Central memory CD4-positive, alpha-beta T cell (primary cell): ENCODE measurements at places on chromosomes 3 and 15.

GRCh38 chr3:145953316-145953715 is 207.7 kb downstream of the PLOD2 start:
- DNase-seq = no peak

- DNase-seq = no peak
Measured at GRCh38 chr3:65761446-65762234, 277.1 kb downstream of the MAGI1 start.

DNA sequence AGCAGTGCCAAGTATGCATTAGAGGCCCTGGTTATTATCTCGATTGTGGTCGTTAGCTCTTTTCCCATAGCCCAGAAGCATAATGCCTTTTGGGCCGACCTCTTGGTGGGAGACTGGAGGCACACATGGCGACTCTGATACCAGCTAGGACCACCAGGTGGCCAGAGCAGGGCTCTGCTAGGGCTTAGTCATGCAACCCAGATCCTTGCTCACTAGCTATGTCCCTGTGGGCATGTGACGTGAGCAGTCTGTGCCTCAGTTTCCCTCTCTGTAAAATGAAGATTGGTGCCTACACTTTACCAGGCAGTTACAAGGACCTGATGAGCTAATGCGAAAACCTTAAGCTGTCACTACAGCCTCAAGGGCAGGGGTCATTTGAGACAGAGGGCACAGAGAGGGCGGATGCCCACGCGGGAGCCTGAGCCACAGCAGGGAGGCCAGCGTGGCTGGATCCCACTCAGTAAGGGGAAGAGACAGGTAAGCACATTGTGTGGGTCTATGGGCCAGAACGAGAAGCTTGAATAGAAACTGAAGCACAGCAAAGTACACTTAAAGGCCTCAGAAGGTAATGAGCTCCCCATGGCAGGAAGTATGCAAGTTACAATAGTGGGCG is 8.8 kb downstream of the KLF15 start:
- no peak for DNase-seq

GRCh38 chr3:111143-112069 is 85.2 kb upstream of the CHL1 start:
- no peak for DNase-seq

DNA sequence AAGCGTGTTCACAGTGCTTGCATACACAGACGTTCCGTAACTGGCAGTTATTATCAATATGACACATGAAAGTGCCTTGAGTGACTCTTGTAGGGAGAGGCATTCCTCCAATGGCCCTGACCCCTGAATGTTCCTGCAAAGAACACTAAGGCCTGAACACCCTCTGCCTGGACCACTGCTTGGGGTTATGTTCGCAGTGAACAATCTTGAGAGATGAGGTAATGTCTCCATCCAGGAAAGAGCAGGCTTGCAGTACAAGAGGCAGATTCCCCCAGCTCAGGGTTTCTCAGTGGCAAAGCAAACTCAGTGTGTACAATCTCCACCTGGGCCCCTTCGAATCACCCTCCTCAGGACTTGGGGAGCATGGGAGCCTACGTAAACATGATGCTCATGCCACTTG is 324.6 kb downstream of the MAGI1 start:
- no peak for DNase-seq

GRCh38 chr3:129972301-129972700 is 2.2 kb upstream of the TRH start:
- DNase-seq = no peak

DNA sequence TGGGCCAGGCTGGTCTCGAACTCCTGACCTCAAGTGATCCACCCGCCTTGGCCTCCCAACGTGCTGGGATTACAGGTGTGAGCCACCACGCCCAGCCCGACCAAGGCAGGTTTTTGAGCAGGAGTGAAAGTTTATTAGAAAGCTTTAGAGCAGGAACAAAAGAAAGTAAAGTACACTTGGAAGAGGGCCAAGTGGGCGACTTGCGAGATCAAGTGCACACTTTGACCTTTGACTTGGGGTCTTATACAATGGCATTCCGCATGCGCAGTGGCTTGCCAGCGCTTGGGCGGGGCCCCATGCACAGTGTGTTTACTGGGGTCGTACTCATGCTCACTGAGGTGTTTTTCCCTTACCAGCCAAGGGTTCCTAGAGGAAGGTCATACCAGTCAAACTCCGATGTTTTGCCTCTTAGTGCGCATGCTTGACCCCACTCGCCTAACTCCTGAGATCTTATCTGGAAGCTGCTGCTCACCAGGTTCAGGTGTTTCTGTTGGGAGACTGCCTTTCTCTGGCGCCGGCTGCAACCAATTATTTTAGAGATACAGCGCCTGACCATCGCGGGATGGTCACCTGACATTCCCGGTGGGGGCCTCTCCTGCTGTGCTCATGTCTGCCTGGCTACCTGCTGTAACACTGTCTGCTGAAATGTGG is 46.9 kb upstream of the FLNB start:
- no peak for DNase-seq

- no peak for DNase-seq
Measured at GRCh38 chr15:68436680-68437079, 4.7 kb upstream of the ITGA11 start.

DNA sequence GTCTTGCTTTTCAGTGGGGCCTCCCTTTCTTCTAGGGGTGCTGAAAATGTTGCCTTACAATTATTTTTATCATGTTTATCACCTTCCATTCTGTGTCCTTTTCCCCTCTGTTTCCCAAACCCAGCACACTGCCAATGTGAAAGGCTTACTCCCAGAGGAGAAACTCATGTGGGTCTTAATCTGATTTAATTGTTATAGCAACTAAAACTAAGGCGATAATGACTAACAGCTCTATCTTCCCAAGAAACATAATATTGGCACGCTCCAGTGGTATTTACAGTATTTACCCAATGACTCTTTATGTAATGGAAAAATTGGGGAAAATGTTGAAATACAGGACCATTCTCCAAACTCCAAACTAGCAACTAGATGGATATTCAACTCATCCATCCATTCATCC is 58.4 kb downstream of the MESD start:
- DNase-seq = no peak
